ENCODE measurements at places on chromosomes 12 and 14.

DNA sequence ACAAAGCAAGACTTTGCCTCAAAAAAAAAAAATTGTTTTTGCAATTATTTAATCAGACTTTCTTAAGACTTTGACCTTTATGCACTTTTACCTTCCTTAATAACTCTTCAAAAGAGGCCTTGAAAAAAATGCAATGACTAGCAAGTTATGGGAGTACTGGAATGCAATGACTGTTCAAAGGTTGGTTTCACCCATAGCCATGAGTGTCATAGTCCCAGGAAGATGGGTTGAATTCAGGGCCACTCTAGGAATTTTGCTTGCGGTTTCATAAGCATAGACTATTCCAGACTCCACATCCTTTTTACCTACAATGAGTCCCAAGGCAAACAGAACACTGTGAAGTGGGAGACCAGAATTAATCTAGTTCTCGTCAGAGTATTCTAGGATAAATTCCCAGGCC, 29.4 kb upstream of the DENND5B start:
- DNase-seq = no peak

GRCh38 chr14:55099756-55100155, 29.3 kb upstream of the LGALS3 start:
- DNase-seq = no peak

DNA sequence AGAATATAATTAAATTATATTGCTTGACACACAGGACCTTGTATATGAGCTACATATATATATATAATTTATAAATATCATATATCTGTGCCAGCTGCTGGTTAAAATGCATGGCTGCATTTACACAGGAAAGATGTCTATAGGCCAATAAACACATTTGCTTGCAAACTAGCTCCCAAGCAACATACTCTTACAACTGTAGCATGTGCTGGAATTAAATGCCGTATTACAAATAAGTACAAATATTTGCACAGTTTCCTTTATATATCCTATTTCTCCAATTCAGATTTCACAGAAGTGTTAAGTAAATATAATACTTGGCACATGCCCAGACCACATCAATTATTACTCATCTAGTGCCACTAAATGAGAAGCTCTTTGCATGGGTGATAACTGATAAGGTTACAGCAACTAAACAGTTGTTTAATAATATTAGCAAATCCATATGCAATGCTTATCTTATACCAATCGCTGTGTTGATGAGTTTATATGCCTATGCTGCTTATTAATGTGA, 66.7 kb upstream of the E2F7 start:
- DNase-seq = no peak

DNA sequence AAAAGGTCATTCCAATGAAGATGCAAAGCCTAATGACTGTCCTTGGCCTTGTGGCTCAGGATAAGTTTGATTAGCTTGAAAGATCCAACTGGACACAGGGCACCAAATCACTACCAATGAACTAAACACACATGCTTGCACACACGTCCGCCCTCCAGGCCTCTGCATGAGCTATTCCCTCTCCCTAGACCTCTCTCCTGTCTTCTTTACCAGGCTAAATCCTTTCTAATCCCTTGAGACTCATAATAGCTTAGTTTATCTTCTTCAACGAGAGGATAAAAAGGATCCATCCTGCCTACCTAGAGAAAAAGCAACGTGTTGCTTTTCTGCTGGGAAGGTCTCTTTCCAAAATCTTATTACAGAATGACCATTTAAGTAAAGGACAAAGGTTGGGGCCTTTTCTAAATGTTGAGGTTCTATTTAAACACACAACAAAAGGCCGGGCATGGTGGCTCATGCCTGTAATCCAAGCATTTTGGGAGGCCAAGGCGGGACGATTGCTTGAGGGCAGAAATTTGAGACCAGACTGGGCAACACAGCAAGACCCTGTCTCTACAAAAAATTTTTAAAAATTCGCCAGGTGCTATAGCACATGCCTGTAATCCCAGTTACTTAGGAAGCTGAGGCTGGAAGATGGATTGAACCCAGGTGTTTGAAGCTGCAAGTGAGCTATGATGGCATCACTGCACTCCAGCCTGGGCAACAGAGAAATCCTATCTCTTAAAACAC, 22.4 kb downstream of the PXN start:
- no peak for DNase-seq

DNA sequence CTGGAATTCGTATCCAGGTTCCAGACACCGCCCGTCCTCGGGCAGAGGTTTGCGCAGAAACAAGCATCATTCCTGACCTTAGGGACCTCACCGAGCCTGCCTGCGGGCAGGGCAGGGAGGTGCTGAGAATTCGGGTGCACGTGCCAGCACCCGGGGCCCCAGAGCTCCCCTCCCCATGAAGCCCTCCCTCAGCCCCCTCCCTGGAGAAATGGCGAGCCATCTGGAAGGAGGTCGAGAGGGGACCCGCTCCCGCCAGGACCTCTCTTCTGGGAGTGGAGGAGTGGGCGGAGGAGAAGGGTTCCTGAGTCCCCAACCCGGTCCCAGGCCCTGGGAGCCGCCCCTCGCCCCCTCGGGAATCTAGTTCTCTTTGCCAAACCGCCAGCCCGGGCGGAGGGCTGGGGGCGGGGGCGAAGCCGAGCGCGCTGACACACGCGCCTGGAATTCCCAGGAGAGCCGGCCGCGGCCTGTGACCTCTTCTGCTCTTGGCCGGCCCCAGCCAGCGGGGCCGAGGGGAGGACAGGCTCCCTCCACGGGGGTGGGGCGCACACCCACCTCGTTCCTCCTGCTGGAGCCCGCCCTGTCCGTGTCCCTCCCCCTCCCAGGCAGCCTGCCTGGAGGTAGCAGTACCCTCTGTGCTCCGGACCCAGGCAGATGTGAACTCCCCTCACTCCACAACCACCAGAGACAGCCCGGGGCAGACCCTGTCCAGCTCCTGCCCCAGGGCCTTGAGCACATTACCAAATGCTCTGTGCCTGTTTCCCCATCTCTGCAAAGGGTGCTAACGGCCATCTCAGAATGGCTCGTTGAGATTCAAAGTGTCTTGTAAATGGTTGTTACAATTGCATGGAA, 23.0 kb upstream of the GPR132 start:
- no peak for DNase-seq

DNA sequence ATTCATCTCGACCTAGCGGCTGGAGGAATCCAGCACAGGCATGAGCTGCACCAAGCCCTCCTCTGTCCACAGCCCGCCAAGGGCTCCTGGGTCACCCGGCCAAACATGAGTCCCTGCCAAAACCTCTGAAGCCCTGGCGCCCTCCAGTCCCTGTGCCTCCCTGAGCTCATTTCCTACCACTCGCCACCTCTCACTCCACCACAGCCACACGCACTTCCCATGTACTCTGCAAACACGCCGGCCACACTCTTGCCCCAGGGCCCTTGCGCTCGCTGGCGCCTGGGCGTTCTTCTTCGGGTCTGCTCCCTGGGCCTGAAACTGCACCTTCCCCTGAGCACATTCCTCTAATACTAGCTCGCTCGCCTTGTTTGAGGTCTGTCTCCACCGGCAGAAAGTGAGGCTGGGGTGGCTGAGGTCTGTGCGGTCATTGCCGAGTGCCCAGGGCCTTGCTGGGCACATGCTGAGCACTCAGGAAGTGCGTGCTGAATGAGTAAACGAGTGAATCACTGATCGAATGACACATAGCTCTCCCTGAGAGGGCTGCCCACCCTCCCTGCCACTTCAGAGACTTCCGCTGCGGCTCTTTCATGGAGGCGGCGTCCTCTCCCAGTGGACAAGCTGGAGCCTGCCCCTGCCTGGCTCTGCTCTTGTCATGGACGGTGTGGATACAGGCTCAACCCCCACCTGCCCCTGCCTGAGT, 33.7 kb upstream of the DLK1 start:
- peak; percentile 82 for DNase-seq

DNA sequence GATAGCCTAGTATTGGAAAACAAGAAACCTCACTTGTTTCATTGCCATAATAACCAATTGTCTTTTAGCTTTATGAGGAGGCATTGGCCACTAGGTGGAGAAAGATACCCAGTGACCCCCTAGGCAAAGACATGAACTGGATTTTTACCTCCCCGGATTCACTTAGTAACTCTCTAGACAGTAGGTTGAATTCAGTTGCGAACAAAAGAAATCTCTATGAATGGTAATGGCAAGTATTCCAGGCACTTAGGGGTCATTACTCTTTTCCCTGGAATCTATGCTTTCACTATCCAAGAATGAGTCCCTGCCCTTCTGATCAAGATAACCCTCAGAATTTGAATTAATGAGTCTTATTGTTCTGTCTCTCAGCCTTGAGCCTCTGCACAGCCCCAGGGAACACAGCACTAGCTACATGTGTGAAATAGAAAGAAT, 29.5 kb upstream of the RHOJ start:
- no peak for DNase-seq

GRCh38 chr12:104490186-104490585, 33.4 kb downstream of the CHST11 start:
- DNase-seq = no peak

DNA sequence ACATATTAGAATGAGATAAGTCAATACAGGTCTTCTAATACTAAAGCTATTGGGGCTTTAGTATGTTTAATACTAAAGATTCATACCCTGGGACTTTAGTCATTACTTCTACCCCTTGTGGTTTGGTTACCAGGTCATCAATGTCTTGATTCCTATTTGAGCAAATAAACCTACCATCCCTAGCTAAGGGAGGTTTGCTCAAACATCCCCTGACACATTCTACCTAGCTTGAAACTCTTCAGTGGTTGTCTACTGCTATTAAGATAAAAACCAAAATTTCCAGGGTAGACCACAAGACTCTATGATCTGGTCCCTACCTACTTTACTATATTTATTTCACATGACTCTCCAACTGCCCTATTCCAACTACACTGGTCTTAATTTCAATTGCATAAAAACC, 7.3 kb upstream of the C2CD5 start:
- no peak for DNase-seq

- DNase-seq = no peak
Observed at GRCh38 chr12:40618636-40619035, 73.6 kb upstream of the CNTN1 start.

DNA sequence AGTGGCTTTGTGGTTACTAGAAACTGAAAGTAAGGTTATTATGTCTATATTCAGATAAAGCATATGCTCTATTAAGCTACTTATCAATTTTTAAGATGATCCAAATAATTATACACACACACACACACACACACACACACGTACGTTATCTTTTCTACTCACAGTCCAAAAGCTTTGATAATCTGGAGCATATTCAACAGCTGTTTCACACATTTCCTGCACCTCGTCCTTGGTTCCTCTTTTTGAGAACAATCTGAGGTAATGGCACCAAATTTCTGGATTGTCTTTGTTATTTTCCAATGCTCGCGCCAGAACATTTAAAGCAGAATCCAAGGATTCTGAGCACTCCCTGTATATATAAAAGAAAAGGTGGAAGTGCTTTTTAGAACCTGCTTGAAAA, 37.5 kb downstream of the ZFC3H1 start:
- no peak for DNase-seq

DNA sequence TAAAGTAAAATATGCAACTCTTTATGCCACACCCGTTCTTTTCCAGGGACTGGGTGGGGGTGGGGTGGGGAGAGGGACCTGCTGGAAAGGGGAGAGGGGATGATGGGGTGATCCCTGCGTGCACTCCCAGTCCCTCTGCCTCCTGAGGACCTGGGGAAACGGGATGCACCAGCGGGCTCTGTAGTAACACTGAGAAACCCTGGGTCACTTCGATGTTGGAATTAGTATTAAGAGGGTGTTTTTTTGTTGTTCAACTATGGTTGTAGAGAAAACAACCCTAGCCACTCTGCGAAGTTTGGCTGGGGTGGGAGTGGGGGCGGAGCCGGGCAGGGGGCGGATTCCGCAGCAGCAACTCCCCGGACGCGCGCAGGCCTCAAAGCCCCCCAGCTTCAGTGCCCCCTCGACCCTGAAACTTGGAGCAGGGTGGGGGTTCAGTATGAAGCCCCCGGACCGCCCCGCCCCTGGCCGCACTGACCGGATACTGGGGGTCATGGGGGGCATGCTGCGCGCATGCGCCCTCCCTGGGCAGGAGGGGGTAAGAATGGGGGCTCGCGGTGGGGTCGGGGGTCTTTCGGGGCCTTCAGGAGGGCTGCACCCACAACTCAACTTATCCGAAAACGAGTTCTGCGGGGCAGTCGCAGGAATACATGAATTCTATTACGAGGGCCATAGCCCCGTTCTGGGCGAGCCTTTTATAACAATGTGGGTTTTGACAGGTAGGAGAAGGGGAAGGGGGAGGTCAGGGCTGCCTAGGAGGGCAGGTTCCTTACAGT, 1.3 kb upstream of the ARHGEF25 start:
- DNase-seq = peak; percentile 55

- no peak for DNase-seq
Observed at GRCh38 chr12:123801573-123802178, 39.6 kb downstream of the DNAH10 start.

GRCh38 chr12:25376985-25377384, 126.3 kb upstream of the KRAS start:
- no peak for DNase-seq

DNA sequence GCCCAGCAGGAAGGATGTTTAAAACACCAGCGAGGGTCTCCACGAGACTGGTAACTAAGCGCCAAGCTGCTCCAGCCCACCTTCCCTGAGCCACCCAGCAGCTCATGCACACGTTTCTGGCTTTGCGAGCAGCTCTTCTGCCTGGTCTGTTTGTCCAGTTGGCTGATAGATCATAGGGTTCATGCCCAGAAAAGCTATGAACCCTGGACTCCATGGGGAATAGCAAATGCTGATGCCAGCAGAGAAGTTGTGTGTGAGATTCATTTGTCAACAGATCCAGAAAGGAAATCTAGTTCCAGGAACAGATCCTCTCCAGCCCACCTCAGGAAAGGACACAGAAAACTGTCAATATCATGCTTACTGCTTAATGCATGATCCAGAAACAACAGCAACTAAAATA, 28.2 kb upstream of the RIMBP2 start:
- no peak for DNase-seq

GRCh38 chr12:78949532-78949931, 85.0 kb downstream of the SYT1 start:
- no peak for DNase-seq
